ENCODE measurements at places on chromosomes 1 and 21.

DNA sequence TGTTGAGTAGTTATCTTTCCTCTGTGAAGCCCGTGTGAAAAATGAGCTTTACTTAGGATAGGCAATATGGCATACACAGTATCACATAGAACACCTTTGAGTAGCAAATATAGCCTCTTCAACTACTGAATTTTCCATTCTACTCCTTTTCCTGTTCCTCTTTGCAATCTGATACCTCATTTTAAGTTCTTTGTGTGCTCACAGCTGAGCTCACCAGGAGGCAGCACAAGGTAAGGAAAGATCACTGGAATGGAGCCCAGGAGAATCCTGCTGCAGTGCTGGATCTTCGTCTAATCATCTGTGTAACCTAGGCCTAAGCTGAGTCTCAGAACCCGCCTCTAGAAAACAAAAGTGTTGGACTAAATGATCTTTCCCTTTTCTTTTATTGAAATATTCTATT lies 171.0 kb downstream of the LRRC40 start:
- no peak for DNase-seq

DNA sequence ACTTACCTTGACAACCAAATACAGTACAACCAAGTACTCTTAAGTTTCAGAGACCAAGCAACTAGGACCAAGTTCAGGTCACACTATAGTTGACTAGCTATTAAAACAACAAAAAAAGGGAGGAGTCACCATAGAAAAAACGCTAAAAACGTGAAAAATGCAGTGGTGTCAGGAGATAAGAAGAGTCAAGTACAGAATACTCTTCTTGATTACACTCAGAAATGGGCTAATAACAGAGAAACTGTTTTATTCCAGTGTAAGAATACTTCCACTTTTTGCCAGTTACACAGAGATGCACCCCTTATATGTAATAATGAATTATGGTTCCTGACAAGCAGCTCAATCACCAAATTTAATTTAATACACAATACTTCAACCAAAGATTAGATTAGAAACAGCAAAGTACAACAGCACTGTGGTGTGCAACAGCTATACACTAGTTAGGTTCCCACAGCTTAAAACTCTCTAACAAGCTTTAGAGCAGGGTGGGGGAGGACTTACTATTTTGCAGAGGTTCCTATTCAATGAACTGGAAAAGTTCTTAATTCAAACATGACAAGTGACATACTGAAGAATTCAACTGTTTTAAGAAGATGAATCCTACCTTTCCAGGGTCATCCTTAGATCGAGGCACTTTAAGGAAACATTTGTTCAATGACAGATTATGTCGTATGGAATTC lies 70.4 kb downstream of the FOXJ3 start:
- no peak for DNase-seq

DNA sequence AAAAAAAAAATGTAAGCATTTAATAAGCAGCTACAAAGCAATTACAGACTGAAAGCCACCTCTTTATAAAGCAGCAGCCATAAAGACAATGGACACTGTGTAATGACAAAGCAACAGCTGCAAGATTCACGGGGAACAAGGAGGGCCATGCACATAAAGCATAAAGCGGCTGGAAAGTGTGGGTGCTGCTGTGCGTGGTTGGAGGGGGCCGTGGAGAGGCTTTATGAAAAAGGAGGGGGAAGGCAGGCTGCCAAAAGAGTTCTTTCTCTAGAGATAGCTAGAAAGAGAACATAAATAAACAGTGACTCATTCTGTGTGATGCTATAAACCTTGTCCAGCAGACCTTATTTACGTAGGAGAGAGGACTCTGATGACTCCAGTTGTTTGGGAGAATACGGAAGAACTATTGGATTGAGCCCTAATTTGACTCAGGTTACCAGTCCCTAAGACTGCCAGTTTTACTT lies 49.3 kb downstream of the ADAMTS1 start:
- no peak for DNase-seq

DNA sequence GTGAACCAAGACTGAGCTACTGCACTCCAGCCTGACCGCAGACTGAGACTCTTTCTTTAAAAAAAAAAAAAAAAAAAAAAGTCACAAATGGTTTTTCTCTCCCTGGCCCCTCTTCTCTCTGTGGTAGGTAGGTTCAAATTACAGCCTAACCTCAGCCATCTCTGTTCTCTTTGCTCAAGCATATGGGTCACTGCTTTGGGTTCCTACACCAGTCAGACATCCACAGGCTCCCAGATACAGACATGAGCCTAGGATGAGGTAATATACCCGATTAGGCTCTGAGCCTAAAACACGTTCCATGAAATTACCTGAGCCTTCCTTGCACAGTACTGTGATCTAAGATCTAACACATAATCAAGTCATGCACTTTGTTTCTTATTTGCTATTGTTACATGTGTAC lies 90.5 kb upstream of the JAK1 start:
- no peak for DNase-seq

GRCh38 chr1:83131692-83131955 lies 867.3 kb downstream of the TTLL7 start:
- DNase-seq: no peak
